ENCODE measurements at places on chromosomes 1 and 21. TPM values are rescaled to one million over a fixed set of nuclear protein-coding genes. Genes with fewer than 3 reads are reported as not detected.

DNA sequence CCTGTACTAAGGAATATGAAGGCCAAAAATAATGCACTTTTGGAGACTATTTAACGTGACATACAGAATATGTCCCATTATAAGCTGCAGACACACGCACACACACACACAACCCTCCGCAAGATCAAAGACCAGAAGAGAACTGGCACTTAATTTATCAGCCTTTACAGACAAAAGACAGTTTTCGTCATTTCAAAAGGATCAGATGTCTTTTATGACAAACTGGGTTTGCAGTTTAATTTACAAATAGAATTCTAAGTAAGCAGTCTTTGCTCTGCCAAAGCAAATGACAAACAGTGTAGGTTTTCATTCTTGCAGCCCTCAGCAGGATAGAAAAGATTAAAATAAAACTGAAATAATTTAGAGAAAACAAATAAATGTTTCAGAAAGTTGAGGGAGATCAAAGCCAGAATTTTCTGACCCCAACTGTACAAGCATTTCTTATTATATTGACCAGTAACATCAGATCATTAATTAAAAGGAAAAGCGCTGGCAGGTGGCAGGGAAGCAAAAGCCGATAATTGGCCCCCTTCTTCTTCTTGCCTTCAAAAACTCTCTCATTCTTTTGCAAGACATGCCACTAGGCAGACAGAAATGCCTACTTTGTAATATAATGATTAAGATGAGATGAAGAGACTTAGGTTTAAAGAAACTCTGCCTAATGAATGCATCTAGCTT lies 169.0 kb downstream of the DENND1B start:
- no peaks in the 10 kb centered on the region for H3K36me3 ChIP-seq
- H3K4me1 ChIP-seq: no peaks in the 10 kb centered on the region
- no peak overlapping the region for H3K27ac ChIP-seq

DNA sequence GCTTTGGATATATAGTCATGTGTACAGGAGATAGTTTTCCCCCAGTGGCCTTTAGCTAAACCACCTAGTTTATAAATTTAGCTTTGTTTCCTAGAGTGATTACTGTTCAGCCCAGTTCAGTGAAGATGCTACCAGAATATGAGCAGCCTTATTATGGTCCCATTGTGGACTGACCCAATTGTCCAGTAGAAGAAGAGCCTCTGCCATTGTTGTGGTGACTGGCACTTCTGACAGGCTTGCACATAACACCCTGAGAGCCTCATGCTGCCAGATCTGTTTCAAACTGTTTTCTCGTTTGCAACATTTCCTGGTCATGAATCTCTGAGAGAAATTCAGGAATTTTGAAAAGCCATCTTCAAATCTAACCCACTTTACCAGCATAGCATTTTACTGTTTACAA lies 20.6 kb downstream of the KPNA6 start:
- no peak overlapping the region for H3K4me3 ChIP-seq
- DNase-seq: no peak
- H3K27me3 ChIP-seq: no peaks in the 10 kb centered on the region

GRCh38 chr1:155499953-155500639 lies 62.5 kb downstream of the ASH1L start:
- no peak overlapping the region for H3K4me3 ChIP-seq
- DNase-seq: no peak
- H3K27ac ChIP-seq: peak overlapping the region; percentile 51
- no peaks in the 10 kb centered on the region for H3K27me3 ChIP-seq

DNA sequence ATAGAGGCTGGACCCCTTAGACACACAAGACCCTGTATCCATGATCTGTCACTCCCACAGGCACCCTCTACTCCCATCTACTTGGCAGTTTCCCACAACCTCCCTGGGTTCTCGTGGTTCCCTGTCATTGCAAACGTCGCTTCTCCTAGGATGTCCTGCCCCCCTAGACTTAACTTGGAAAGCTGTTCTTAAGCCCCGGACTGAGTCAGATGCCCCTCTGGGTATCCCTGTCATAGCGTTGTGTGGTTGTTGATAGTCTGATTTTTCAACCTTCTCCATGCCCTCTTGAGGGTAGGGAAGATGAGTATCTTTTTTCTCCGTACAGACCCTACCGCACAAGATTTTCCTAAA lies 11.8 kb downstream of the RCC1 start:
- no peaks in the 10 kb centered on the region for H3K27me3 ChIP-seq
- peak overlapping the region; percentile 80 for H3K4me3 ChIP-seq
- H3K36me3 ChIP-seq: peaks cover 7% of the 10 kb centered on the region
- no peak for DNase-seq
- H3K27ac ChIP-seq: peak overlapping the region; percentile 69

GRCh38 chr1:186500804-186501203 lies 39.9 kb upstream of the PDC start:
- no peak for DNase-seq
- H3K27me3 ChIP-seq: no peaks in the 10 kb centered on the region
- H3K4me3 ChIP-seq: no peak overlapping the region
- no peaks in the 10 kb centered on the region for H3K36me3 ChIP-seq
- H3K27ac ChIP-seq: no peak overlapping the region

GRCh38 chr1:111789666-111790316 lies 34.1 kb downstream of the DDX20 start:
- H3K27me3 ChIP-seq: peaks cover 13% of the 10 kb centered on the region
- peaks cover 5% of the 10 kb centered on the region for H3K4me1 ChIP-seq
- H3K36me3 ChIP-seq: no peaks in the 10 kb centered on the region
- no peak overlapping the region for H3K27ac ChIP-seq

GRCh38 chr1:35173909-35174540 lies 18.9 kb downstream of the SFPQ start:
- peaks cover 44% of the 10 kb centered on the region for H3K36me3 ChIP-seq
- H3K4me1 ChIP-seq: no peaks in the 10 kb centered on the region
- no peak overlapping the region for H3K27ac ChIP-seq
- no peak overlapping the region for H3K4me3 ChIP-seq
- DNase-seq: no peak
- H3K27me3 ChIP-seq: no peaks in the 10 kb centered on the region

Gene NRIP1
- 17.9 TPM for total RNA-seq

Gene SH2D2A
- not detected for total RNA-seq

Measured in osteocyte (in vitro differentiated cells).